ENCODE measurements at places on chromosomes 16 and 17.
A peak's percentile ranks its signal among the peaks of the same experiment; 100 is the strongest.

DNA sequence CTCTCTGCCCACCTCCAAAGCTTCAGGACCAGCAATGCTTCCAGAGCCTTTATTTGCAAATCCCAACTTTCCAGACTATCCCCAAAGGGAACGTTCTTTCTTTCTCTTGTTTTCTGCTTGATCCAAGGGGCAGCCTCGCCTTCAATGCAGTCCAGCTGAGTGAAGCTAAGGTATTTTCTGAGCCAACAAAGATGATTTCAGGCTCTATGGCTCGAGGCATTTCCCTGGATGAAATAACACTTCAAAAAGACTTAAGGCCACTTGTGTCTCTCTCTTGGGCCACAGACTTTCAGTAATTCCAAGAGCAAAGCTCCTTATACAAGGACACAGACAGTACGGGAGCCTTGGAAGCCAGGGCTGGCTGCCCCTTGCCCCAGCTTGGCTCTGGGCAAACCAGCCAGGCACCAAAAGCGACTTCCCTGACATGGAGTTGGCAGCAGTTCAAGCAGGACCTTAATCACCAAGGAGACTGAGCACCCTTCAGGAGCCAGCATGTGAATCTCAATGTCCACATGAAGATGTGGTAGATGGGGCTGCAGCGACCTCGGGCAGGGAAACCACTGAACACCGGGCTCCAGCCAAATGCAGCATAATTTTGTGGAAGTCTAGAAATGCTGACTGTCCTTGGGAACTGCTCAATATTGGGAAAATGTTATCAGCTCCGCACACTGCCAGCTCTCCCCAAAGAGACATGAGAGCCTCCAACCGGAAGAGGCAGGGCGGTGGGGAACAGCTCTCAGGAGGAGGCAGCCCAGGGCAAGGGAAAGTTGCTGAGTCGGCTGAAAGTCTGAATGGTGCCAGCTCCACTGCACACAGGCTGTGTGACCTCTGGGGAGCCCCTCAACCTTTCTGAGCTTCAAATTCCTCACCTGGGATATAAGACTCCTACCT lies 39.0 kb downstream of the TK2 start:
- DNase-seq = peak; percentile 49

DNA sequence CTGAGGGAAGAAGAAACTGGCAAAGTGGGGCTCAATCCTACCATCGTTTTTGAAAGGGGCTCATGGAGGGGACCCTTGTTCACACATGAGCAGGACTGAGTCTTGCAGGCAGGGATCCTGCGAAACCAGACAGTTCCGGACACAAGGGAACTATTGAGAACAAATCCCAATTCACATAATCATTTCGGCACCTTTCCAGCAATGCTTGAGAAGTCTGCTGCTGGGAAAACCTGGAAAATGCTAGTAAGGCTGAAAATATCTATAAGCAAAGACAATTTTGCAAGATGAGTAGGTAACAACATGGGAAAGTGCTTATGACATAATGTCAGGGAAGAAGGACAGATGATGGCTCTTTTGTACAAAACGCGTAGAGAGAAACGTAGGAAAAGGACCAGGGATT lies 52.1 kb upstream of the BPTF start:
- no peak for DNase-seq

DNA sequence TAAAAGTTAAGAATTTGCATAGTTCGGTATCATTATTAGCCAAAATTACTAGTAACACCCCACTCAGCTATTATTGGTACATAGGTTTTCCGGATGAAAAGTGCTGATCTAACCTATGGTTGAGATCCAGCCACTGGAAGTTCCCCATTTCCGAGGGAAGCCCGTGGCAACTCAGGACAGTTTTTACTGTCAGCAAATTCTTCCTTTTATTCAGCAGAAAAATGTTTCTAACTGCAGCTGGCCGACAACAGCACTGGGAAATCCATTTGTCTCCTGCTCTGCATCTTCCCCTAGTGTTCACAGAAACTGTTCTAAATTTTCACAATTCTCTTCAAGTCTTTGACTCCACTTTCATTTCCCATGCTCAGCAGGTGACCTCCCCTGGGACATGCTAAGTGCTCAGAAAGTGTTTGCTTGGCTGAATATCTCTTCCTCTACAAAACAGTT lies 15.5 kb upstream of the MMD start:
- no peak for DNase-seq

DNA sequence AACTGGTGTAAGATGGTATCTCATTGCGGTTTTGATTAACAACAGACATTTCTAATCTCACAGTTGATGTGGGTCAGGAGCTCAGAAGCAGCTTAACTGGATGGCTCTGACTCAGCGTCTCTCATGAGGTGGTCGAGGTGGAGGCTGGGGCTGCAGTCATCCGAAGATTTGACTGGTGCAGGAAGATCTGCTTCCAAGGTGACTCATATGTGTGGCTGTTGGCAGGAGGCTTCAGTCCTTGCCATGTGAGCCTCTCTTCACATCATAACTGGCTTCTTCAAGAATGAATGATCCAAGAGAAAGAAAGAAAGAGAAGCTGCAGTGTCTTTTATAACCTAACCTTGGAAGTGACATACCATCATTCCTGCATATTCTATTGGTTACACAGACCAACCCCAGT lies 376.1 kb downstream of the SEC14L1 start:
- no peak for DNase-seq

DNA sequence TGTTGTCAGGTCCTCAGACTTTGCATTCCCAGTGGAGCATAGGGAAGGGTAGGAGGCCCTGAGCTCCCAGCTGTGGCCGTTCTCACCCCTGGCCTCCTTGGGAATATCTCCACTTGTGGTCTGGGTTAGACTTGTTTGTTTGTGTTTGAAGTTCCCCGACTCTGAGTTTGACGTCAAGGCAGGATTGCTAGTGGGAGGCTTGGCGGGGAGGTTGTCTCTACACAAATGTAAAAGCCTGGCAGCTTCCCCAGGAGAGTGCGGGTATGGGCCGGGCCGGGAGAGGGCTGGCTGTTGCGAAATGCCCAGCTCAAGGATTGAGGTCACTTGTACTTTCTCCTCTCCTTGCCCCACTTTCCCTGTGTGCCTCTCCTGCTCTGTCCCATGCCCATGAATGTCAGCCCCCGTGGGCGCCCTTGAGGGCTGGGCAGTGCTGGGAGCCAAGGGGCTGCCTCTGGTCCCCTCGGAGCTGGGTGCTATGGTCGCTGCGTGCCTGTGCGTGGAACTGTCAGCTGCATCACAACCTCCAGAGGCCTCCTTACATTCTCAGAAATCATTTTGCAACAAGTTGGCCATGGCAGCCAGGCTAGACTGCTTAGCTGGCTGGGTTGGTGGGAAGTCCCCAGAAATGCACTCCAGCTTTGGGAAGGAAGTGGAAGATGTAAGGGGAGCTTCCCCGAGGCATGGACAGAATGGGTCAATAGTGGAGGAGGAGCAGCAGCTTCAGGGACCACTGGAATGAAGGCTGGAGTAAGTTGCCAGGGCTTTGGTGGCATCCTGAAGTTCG lies 84.3 kb downstream of the KSR1 start:
- no peak for DNase-seq

GRCh38 chr17:73657473-73658116 lies 13.3 kb upstream of the SDK2 start:
- no peak for DNase-seq

DNA sequence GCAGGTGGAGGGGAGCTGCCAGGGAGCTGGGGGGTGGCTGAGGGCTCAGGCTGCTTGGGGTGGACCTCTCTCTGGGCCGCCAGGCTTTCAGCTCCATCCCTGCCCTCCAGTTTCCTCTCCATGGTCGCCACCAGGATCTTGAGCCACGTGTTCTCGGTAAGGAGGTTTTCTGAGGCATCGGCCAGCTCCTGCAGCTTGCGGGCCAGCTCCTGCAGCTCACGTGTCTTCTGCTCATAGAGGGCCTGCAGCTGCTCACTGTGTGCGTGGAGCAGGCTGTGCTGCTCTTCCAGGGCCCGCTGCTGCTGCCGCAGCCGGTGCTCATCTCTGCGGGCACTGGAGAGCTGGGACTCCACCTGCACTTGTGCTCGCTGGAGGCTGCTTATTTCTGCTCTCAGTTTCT lies 11.0 kb downstream of the SNN start:
- no peak for DNase-seq

DNA sequence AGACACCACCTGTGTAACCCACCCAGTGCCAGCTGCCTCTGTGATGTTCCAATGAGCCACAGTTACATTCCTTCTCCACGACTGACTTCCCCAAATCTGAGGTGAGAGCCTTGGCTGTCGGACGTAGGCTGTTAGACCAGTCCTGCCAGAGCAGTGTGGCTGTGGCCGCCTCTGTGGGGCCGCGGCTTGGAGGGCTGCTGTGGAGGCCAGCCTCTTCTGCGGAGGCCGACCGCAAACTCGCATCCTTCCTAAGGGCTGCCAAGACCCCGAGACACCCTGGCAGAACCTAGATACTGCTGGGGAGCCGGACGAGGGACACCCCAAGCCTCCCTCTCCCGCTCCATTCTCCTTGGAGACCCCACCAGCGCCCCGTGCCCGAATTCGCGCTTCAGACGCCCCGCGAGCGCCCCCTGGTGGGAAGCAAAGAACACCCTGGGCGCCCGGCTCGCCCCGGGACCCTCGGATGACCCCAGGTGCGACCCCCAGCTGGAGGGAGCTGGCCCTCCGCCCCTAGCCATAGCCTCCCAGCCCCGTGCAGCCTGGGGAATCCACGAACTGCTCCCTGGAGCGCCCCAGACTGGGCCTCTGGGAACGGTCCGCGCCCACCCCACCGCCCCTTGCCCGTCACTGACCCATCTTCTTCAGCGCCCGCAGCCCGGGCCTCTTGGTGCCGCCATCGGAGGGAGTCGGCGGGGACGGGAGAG lies 547 bp downstream of the PLCD3 start:
- DNase-seq = no peak

Measured in left forelimb (tissue), 1 donor.